Heart right ventricle (tissue), 16 donors: ENCODE measurements at places on chromosomes 5 and 9. TPM values are rescaled to one million over a fixed set of nuclear protein-coding genes. Genes with fewer than 3 reads are reported as not detected.
A peak's percentile ranks its signal among the peaks of the same experiment; 100 is the strongest.

- DNase-seq, result no peak
These were observed 305.0 kb downstream of the MRPS30 start for GRCh38 chr5:45113726-45114125.

DNA sequence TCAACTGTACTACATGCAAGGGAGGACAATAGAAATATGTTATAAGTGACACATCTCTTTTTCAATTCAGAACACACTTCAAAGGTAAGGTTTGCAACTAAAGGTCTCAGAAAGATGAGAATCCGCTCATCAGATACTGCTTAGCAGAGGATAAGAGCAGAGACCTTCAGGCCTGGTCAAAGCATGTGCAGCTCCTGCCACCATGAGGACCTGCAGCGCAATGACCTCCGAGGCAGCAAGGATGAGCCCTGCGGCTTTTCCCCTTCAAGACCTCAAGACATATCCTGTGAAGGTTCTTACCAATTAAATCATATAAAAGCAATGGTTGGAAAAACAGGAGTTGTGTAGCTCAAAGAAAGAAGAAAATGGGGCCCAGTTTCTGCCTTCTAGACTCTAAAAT lies 135.8 kb downstream of the TRIM36 start:
- no peak for DNase-seq

DNA sequence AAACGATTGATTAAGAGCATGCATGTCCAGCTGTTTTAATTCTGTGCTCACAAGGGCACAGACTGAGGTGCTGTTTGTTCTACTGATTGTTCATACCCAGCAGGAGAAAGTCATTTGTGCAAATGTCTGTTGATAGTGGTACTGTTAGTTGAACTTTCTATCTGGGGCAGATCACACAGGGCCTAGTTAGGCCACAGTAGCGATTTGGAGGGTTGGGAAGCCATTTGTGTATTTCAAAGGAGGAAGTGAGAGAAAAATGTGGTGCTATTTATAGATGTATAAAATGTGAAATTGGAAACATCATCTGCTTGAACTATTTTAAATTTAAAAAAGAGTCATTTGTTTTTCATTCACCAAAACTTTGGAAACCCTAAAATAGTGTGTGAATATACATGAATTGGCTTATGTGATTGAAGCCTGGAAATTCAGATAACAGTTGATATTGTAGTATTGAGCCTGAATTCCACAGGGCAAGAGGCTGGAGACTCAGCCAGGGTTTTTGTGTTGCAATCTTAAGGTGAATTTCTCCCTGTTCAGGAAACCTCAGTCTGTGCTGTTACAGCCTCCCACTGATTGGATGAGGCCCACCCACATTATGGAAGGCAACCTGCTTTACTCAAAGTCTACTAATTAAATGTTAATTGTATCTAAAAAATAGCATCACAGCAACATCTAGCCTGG lies 162.0 kb upstream of the CDKN2B start:
- no peak for DNase-seq

- no peak for DNase-seq
These were observed 3.6 kb downstream of the MGAT4B start for GRCh38 chr5:179802950-179803562.

GRCh38 chr5:72467461-72467860 lies 39.7 kb downstream of the ZNF366 start:
- no peak for DNase-seq

GRCh38 chr5:111733571-111733970 lies 23.4 kb downstream of the NREP start:
- DNase-seq, result no peak

GRCh38 chr9:97441729-97442128 lies 29.8 kb downstream of the TDRD7 start:
- DNase-seq, result no peak

DNA sequence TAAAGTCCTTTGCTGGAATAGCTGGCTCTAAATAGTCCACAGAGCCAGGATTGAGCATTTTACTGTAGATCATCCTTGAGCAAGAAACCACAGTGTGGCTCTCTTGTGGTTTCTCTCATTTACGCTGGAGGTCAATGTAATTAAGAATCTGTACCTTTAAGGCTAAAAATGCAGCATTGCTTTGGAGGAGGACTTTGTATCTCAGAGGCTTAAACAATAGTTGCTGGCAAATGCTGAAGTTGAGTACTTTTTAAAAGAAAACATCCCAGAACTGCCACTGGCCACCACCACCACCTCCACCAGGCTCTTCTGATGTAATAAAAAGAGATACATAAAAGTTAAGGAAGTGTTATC lies 177.3 kb upstream of the ADAMTSL1 start:
- DNase-seq, result no peak

DNA sequence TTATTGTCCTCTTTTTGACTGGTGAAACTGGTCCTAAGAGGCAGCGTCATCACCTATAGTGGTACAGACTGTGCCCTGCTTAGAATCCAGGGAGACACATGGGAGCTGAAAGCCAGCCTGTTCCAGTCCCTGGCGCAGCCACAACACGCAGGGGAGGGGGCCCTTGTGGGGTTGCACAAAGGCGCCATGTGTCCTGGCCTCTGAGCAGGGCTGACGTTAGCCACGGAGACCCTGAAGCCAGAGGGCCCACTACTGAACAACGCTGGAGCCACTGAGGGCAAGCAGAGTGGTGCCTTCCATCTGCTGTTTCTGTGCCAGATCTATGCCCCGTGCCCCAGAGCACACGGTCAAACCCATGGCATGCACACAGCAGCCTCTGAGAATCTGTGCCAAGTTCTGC lies 147.3 kb downstream of the ACTL7B start:
- DNase-seq, result no peak

DNA sequence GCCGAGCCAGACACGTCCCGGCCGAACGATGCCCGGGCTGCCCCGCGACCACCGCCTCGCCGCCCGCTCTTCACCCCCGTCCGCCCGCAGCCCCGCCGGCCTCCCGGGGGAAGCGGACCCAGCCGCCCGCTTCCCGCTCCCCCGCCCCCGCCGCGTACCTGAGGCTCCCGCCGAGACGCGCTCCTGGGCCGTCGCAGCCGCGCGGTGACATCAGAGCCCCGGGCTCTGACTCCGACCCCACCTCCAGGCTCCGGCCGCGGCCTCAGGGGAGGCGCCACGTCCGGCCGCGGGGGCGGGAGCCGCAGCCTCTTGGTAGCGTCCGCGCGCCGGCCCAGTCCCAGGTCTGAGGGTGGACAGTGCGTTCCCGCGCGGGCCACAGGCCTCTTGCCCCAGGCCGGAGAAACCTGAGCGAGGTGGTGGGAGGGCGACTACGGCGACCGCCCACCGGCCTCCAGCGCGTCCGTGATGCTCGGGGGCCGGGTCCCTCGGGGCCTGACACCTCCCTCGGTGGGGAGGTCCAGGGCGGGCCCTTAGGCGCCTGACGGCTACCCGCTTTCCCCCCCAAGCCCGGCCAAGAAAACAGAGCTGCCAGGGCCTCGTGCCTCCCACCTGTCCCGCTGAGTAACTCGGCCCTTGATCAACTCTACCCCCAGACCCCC lies at the start of gene SHROOM1:
Gene SHROOM1 (minus strand): TSS at position 212 of the 659 bp plus-strand sequence. CDS start 4,507 bp downstream, outside the sequence.
- DNase-seq, result peak; percentile 66

DNA sequence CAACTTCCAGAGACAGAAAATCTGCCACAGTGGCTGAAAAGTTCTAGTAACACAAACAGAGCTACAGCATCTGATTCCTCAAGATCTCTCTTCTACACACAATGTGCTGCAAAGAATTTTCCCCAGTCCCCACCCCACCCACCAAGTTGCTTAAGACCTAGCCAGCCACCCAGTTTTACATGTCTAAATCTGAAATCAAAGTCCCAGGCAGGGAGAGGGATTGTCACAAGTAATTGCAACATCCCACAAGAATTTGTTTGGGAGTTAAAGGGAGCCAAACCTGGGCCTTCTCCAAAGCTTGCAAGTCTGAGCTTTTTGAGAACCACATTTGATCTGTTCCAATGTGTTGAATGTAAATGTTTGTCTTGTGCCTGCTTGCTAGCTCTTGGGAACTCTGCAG lies 15.5 kb downstream of the IGIP start:
- no peak for DNase-seq

GRCh38 chr9:136576269-136576626 lies 30.4 kb upstream of the NOTCH1 start:
- DNase-seq, result no peak

- no peak for DNase-seq
These were observed 430.4 kb downstream of the CAAP1 start for GRCh38 chr9:26462213-26462612.

DNA sequence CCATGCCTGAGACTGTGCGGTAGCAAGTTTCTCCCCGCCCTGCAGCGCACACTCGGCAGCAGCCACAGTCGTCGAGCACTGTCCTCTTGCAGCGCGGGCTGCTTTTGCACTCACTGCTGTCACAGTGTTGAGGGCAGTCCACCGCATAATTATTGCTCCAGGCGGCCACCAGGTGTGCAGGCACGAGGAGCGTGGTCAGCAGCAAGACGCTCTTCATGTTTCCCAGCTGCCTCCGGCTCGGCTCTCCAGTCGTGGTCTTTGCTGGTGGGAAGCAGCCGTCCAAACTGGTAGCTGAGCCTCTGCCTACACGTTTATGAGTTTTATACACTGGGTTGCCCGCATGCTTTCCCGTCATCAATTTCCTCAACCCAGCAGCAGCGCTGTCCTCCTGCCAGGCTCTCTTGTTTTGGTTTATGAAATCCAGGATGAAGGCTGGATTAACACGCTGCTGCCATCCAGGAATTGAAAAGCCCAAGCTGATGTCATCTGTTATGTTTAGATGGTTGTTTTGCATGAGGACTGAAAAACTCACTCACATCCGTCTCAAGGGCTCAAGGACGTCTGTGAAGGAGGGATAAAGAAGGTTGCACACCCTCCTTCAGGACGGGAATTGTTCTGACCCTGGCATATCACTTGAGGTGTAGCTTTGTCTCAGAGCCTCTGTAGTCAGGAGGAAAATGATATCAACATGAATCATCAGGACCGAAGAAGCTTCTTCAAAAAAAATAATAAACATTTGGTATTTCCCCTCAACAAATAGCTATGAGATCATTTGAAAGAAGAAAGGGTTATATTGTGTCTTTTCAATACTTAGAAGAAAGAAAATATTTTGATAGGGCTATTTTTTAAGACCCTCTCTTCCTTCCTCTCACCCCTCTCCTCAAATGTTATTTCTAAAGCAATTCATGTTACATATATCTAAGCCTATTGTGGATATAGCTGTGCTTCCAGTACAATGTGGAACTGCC lies at the start of gene ESM1:
Gene ESM1 (minus strand): TSS at position 293 of the 968 bp plus-strand sequence. CDS start 76 bp downstream, at position 217.
- no peak for DNase-seq

DNA sequence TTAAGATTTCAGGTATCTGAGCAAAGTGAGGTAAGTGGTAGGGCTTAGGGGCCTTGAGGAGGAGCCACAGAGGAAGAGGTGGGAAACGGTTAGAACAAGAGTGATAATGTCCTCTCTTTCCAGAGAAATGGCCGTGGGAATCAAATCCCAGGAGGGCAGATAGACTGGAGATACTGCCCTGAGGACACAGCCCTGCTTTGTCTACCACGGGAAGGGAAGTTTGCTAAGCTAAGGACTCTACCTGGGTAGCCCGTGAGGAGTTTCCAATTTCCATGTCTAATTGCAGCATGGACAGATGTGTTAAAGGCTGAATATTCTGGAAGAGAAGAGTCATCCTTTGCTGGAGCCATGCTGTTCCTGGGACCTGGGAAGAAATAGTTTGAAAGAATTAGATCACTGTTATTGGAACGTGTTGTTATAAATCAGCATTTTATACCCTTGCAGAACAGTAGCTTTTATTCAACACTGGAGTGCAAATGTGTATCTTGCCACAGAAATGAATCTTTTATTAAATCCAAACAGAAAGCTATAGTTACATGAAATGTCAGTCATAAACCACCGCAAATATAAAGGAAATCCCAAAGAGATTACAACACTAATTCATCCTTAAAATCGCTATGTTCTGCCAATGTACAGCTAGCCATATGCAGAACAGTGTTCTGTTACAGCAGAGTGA lies 133.2 kb upstream of the LHFPL2 start:
- no peak for DNase-seq

GRCh38 chr9:135563039-135563476 lies 1.5 kb downstream of the PAEP start:
- no peak for DNase-seq

DNA sequence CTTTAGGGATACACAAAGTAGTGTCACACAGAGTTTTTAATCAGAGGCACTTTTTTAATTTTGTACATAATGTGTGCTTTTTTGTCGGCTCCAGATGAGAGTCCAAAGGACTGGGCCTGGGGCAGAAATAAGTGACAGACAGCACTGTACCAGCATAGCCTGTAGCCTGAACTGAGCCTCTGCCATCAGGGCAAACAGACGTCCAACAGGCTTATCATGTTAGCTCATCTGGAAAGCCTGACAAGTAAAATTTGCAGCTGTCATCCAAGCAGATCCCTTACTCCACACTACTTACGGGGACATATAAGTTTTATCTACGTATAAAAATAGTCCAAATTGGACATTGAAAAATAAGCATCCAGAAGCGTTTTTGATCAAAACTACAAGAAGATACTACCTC lies 233.1 kb upstream of the GAS1 start:
- DNase-seq, result no peak

DNA sequence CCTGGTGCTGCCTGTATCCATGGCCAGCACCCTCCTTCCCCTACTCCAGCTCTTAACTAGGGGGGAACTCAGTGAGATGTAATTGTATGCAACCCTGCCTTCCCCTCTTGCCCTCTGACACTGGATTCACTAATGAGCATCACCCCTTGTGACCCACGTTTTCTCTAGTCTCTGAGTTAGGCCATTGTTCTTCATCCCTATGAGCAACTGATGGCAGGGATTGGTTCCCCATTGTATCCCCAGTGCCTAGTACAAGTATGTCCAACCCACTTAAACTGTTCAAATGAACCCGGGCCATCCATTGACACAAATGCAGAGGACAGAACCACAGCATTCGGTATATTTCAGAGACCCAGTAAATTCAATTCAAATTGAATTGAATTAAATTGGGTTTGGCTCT lies 77.6 kb upstream of the ASTN2 start:
- DNase-seq, result no peak

The LRRC19 gene
- not detected for polyA plus RNA-seq

The CDC20B gene
- polyA plus RNA-seq, result not detected

The TAF11L5 gene
- not detected for polyA plus RNA-seq

The SLC6A7 gene
- not detected for polyA plus RNA-seq

The MAP1B gene
- 13.1 TPM for polyA plus RNA-seq

The C9orf78 gene
- polyA plus RNA-seq, result 66.2 TPM

The MAMDC2 gene
- polyA plus RNA-seq, result 7.3 TPM

The STPG3 gene
- polyA plus RNA-seq, result 0.44 TPM

The PCDHGA6 gene
- 1.2 TPM for polyA plus RNA-seq

The PAPPA gene
- polyA plus RNA-seq, result 1.1 TPM

The CD14 gene
- 30.1 TPM for polyA plus RNA-seq

The THOC3 gene
- polyA plus RNA-seq, result 16.2 TPM

The CYSRT1 gene
- polyA plus RNA-seq, result 0.59 TPM

The CBY3 gene
- not detected for polyA plus RNA-seq
